Mesendoderm (in vitro differentiated cells): ENCODE measurements at places on chromosomes 4 and X.

DNA sequence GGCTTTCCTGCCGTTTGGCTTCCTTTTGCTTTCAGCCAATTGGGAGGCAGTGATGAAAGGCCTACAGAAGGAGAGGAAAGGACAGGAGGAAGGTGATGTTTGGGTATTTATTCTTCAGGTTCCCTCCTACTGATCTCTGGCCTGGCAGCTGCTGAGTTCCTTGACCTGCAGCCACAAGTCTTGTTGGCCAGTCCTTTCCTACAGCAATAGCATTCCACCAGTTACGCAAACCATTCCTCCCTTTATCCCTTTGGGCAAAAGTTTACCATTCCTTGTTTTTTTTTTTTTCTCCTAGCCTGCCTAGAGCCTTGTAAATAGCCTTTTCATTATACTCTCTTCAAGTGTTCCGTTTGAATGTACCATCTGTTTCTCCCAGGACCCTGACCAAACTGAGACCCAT is 198.1 kb upstream of the FTHL17 start:
- no peak for DNase-seq

DNA sequence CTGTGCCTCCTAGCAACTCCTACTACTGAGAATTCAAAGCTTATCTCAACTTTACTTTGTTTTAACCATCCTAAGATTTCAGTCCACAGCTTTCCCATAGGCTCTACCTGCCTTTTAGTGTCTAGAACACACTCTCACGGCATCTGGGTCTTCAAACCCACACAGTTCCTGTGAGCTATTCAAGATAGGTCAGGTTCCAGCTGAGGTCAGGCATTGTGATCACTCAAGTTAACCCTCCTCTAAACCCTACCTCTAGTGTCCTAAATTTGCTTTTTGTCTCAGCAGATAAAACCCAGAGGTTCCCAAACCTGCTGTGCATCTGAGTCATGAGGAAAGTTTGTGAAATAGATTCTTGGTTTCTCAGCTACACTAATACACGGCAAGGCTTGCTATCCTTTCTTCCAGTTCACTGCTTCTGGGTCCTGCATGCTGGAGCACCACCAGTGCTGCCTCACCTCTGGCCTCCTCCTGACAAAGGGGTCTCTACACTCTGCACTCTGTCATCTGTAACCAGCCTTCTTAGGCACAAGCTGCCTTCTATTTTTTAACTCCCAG is 324.6 kb upstream of the MAGEB2 start:
- DNase-seq, result no peak

DNA sequence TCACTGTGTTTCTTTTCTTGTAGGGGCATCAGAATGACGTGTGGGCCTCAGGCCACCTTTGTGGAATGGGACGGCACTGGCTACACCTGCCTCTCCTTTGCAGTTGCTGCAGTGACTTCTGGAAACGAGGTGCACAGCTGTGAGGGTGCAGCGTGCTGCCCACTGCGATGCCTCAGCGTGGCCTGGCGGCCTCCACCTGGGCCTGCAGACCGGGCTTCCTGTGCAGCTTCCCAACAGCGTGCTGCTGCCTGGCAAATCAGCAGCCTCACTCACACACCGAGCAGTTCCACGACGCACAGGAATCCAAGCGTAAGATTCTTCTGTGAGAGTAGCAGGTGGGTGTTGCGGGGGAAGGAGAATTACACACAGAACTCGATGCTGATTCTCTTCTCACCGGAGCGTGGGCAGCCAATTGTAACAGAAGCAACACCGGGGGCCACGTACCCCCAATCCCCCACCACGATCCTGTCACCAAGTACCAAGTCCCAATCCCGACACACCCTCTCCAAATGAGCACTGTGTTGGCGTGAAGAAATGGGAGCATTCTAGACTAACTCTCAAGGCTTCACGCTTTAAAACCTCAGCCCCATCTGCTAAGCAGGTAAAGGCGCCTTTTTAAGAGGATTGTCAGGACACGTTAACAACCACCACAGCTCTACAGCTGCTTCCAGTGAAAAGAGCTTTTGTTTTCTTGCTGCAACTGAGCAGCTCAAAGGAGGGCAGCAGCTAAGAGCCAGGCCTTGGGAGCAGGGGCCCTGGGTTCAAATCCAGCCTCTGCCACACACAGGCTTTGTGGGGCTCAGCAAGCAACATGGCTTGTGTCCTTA is 16.9 kb downstream of the WDR1 start:
- DNase-seq, result no peak

- no peak for DNase-seq
These were observed 38.9 kb upstream of the TMPRSS11D start for GRCh38 chr4:67922697-67923096.

DNA sequence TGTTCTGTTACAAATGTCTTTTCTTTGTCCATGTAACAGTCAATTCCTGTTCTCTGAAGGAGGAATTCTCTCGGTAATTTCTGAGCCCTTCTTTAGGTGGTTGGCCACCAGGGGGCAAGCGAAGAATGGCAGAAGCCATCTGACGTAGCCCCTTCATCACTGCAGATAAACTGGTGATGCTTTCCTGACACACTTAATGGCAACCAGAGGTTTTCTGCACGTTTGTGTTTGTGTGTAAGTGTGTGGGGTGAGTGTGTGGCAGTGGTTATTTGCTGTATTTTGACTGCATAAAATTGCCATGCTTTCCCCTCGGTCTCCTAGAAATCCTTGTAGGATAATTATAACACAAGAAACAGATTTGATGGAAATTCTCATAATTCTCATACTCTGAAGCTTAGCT is 64.8 kb upstream of the STOX2 start:
- DNase-seq, result peak; percentile 85

DNA sequence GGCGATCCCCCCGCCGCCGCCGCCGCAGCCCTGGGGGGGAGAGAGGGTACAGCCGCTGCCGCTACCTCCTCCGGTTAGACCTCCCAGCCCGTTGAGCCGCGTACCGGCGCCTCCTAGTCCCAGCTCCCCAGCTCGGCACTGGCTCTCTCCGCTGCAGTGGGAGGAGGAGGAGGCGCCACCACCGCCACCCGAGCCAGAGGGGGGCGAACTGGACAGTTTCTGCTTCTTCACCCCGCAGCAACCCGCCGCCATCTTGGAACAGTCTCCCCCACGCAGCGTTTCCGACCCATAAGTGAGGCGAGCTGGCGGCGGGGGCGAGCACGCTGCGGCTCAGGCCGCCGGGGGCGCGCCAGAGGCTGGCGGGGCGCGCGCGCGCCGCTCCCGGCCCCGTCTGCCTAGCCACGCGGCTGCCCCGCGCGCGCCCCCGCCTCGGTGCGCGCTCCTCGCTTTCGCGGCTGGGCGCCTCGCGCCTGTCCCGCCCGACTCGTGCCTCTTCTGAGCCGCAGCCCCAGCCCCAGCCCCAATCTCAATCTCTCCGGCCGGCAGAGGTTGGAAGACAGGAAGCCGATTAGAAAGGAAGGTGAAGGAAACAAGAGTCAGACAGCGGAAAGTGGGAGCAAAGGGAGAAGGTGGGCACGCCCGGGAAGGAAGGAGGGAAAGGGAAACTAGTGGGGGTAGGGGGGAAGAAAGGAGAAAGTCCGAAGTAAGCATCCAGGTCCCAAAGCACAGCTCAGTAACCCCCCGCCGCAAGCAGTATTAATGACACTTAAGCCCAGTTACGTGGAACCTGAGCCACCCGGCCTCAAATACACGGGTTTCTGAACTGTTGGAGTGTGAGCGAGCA is at the start of gene AMMECR1:
Gene AMMECR1, minus strand, starts transcription at position 266 of the 844 bp plus-strand sequence. Its CDS starts 14 bp downstream, at position 252.
- DNase-seq, result peak; percentile 81

DNA sequence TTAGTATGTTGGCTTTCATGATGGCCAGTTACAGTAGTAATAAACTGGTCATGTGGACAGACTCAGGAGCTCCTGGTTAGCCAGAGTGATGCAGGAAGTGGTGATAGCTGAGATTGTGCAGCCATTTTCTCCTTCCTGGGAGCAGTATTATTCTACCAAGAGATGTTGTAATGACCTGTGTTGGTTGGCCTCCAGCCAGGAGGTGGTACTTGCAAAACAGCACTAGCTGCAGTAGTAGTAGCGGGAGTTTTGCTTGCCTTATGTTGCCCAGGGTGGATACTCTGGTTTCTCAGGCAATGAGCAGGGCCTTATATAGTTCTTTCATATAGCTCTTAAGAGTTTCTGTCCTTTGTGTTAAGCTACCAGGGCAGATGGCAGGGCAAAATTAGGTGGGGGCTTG is 998.8 kb downstream of the GLUD2 start:
- DNase-seq, result no peak

DNA sequence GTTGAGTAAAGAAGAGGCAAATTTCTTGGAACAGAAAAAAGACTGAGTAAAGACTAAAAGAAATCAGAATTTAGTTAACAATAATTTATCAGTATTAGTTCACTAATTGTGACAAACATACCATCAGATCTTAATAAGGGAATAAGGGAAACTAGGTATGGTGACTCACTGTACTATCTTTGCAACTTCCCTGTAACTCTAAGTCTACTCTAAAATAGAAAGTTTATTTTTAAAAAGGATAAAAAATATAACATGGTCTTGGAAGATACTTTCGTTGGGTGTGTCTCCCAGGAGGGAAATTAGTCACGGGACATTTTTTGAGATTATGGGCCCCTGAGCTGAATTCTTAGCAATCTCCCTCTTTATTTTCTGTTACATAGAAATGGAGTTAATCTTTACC is 97.3 kb downstream of the EMCN start:
- DNase-seq, result no peak

GRCh38 chr4:6875431-6875831 is 34.2 kb upstream of the TBC1D14 start:
- DNase-seq, result no peak

GRCh38 chr4:154722262-154722661 is 21.5 kb upstream of the LRAT start:
- no peak for DNase-seq

DNA sequence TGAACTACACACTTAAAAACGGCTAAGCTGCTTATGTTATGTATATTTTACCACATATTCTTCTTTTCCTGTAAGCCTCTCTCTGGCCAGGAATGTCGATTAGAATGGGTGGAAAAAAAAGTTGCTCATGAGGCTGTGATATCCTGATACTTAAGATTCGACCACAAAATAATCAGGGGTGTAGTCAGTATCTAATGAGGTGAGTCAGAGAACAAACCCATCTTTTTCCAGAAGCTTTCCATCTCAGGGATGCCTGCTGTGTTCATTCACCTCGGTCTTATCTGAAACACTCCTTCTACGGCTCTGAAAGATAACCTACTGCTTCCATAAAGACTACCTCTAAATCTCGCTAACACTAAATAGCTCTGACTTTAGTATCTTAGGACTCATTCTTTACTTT is 142.7 kb upstream of the MAP3K15 start:
- DNase-seq, result peak; percentile 36
